ENCODE measurements at places on chromosomes 13 and 19.

DNA sequence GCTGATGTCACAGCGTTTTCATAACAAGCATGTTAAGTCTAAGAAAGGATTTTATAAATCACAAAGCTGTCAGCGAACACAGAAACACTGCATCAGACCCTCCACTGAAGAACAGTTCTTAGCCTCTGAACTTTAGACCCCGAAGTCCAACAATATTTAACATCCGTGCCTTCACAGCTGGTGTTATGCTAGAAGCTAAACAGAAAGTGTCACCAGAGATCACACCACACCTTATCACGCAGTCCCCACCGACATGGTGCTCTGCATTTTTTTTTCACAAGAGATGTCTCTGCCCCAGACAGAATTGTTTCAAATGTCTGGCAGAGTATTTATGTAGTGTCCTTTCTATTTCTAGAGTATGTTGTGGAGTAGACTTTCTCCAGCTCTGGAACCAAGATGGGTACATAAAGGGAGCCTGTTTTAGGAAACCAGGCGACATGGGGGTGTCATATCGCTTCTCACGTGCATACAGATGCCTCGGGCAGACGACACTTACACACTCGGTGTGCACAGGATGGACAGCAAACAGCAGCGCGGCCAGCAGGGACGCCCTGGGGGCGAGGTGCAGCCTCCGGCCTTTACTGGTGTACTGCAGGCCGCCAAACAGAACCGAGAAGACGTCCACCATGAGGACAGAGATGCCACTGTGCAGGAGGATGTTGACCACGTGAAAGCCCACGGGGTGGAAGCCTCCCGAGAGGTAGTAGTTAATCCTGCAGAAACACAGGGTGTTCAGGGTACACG is 12.0 kb downstream of the TMTC4 start:
- no peak for DNase-seq

DNA sequence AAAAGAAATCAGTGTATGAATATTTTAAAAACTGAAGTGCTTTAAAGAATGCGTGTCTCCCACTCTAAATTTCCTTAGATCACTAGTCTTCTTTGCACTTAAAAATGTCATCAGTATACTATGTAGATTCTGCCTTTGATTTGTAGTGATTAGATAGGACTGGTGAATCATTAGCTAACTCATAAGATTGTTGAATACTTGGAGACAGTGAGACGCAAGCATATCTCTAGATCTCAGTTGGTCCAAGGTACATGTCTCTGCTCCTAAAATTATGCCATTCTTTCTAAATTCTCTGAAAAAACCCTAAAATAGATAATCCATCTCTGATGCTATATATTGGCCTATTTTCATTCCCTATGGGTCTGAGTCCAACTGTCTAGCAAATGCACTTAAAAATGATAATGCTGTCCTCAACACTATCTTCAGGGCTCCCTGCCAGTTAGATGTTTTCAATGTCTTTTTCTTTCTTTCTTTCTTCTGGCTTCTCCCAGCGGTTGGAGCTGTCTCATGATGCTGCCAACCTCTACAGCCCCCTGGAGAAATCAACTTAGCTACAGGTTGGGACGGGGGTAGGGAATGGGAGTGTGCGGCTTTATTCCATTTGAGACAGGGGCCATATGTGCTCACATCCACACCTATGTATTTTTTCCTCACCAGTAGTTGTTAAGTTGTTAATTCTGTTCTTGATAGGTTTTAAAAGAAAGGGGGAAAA is 301.0 kb downstream of the NDFIP2 start:
- DNase-seq = no peak

- no peak for DNase-seq
Observed at GRCh38 chr19:49615861-49616260, 24.1 kb downstream of the RRAS start.

DNA sequence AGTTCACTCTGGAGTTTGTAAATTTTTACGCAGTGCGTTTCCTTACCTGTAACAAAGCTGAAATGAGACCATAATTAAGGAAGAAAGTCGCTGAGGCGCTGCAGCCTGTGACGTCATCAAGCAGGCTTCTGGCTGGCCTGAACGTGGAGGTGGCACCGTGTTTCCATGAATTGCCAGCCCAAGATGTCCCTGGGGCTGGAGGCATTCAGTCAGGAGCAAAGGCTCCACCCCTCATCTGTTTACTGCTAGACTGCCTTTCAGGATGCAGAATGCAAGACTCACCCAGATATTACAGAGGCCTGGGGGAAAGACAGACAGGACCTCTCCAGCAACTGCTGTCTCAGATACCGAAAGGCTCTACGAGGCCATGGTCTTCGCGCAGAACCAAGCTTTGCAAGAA is 424.6 kb downstream of the TSHZ3 start:
- DNase-seq = no peak

- DNase-seq = no peak
Observed at GRCh38 chr19:30900051-30900450, 449.2 kb downstream of the TSHZ3 start.

DNA sequence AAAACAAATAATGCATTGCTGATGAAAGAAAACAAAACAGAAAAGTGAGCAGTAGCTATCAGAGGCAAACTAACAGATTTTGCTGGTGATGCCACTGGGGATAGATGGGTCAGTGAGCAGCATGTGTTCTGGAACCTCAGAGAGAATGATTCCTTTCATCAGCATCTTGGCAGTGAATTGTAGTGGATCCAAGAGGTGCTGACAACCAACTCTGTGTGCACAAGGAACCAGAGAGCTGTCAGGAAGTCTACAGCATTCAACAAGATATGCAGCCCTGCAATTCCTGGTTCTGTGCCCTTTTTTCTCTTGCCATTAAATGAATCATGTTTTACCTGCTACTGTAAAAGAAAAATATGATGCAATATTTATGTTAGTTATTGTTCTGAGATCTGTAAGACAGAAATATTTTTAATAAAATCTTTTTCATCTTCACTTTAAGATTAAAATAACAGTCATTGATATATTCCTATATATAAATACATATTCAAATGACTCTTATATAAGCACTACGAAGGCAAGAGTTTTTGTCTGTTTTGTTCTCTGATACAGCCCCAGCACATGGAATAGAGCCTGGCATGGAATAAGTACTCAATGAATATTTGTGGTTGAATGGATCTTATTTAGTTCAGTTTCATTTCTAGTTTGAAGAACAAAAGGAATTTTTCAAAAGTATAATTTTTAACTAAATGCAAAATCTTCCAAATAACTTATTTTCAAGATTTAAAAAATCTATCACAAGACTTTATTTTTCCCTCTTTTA is 80.8 kb downstream of the FREM2 start:
- DNase-seq = no peak

DNA sequence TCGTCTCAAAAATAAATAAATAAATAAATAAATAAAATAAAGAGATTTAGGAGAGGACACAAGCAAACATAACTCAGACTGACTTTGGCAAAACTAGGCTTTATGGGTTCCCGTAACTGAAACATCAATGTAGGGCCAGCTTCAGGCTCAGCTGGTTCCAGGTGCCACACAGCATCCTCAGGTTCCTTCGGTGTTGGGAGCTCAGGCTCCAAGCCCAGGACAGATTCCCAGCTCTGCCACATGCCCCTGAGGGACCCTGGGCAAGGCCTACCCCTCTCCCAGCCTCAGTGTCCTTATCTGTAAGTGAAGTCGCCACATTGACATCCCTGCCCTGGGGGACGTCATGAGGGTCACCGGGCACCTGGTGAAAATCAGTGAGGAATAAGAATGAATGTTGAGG is 18.7 kb downstream of the MISP start:
- no peak for DNase-seq

DNA sequence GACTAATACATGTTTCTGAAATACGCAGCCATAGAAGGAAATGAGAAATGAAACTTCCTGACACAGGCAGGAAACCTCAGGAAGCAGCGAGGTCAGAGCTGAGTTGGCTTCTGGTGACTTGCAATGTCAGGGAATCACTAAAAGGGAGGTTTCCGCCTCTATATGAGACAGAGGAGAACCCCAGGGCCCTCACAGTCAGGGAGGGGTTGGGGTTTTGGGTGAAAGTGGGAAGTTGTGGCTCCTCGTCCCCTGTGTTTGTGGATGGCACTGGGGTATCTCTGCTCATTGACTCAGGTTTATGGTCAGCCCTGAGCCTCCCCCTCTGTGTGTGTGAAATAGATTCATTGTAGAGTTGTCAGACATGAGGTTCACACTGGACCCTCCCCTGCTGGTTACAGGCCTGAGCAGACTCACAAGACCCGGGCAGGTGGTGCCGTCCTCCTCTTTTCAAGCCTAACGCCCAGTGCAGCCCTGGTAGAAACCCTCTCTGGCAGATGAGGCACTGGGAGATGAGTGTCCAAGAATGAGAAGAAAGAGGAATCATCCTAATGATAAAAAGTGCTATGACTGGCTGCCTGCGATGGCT is 5.5 kb upstream of the LILRA6 start:
- DNase-seq = no peak

DNA sequence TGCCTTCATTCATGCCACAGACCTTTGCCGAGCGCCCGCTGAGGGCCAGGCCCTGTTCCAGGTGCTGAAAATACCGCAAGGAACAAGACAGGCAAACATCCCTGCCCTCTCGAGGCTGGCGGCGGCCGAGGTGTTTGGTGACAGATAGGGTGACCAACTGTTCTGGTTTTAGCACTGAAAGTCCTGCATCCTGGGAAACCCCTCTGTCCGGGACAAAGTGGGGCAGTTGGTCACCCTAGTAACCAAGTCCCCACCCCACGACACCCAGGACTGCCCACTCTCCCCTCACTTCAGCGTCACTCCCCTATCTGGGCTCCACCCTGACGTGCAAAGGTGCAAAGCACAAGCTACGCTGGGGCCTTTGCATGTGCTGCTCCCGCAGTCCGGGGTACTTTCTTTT is 17.3 kb downstream of the ZBTB7A start:
- DNase-seq = no peak

- DNase-seq = no peak
Observed at GRCh38 chr13:85538957-85539356, 260.3 kb downstream of the SLITRK6 start.

GRCh38 chr13:60165391-60166099 is 1.8 kb upstream of the DIAPH3 start:
- DNase-seq = no peak

DNA sequence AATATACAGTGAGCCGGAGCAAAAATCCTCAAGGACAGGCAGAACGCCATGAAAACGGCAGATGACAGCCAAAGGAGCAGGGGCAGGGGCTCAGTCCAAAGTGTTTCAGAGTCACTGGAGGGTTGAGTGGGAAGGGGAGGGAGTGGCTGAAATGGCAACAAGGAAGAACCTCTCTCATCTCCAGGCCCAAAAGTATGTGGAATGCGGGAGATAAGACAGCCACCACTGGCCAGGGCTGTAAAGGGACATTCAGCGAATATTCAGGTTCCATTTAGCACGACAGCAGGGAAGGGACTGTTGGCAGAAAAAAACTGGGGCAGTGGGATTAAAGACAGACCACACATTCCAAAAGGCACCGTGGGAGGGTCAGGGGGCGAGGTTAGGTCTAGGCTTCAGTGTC is 48.4 kb downstream of the USPL1 start:
- no peak for DNase-seq

DNA sequence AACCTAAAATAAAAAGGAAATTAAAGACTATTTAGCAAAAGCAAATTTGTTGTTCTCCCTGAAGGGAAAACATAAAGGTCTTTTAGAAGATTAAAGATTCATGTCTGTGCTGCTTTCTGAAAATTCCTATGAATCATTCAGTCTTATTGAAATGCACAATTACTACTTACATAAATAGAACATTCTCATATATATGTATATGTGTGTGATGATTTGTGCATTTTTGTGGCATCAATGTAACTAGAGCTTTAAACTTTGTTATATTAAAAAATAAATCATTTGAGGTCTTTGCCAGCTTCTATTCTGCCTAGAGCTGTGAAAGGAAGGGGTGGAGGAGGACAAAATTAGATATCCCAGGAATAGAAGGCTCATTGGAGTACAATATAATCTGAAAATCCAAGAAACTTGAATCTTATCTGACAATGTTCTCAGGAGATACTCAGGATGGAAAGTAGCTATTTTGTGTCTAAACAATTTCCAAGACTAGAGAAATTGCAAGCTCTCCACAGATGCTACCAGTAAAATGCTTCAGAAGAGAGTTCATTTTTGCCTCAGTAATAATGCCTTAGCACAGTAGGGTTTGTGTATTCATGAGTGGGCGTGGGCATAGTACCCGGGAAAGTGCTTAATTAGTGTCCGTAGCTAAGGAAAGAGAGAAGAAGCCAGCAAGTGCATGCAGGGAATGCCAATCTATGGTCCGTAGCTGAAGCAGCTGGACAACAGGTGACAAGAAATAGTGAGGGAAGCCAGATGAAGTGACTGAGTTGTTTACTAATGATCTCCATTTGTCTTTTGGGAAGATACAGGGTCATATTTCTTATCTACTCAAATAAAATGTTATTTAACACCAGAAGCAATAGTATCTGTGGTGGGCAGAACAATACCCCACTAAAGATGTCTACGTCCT is 395.5 kb upstream of the NBEA start:
- DNase-seq = no peak

DNA sequence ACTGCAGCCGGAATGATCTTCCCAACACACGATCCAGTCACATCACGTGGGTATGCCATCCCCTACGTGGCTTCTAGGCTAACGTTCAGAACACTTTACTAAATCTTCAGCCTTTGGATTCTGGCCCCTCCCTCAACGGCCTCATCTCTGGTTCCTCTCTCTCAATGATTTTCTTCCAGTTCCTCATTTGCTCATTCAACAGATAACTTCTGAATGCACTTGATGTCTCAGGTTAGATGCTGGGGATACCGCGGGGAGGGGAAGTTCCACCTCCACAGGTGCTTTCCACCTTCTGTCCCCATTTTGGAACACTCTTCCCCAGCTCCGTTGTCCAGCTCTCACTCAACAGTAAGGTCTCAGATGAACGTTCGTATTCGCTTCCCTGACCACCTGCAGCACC is 66.1 kb downstream of the ATP7B start:
- no peak for DNase-seq

GRCh38 chr19:17353386-17353785 is 16.0 kb downstream of the GTPBP3 start:
- DNase-seq = no peak

GRCh38 chr19:5718037-5718578 is 1.8 kb downstream of the LONP1 start:
- DNase-seq = no peak

- no peak for DNase-seq
Observed at GRCh38 chr19:31317570-31317969, 31.7 kb downstream of the TSHZ3 start.

GRCh38 chr13:36903925-36904595 is 16.0 kb downstream of the SMAD9 start:
- DNase-seq = no peak

DNA sequence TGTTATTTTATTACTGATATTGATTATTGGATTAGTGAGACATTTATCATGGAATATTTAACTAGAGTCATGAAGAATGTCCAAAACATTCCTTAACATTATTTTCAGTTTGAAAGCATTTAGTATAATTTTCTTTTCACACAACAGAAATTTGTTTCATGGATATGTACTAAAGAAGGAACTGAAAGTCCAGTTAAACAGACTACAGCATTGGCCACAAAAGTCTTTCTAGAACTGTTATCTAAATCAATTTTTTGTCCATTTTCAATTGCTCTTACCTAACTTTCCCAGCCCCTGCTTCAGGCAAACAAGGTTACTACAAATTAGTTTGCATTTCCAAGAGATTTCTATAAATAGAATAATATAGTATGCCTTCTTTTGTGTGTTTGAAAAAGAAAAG is 1018.0 kb upstream of the PCDH20 start:
- no peak for DNase-seq
